Fibroblast of skin of scalp (primary cell): ENCODE measurements at places on chromosomes 11 and 22.

- DNase-seq, result no peak
Observed at GRCh38 chr11:70508231-70508480, 109.8 kb downstream of the CTTN start.

DNA sequence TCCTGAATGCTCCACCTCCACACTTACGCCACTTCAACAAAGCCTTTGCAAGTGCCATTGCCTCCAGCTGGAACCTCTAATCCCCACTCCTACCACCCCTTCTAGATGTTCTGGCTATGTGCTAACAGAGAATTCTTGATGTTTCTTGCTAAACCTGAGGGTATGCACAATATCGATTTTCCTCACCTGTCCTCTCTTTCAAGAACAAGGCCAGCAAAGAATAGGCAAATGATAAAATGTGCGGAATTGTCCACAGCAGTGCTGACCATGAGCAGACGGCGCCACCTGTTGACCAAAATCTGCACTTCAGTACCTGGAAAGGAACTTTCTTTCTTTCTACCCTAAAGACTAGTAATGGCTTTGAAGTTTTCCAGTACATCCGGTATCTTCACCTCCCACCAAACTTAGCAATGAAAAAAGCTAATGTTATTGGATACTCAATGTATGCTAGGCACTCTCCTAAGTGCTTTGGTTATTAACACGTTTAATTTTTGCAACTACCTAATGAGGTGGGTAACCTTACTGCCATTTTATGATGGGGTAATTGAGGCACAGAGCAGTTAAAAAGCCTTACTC lies 3.4 kb downstream of the TIMM10 start:
- peak; percentile 55 for DNase-seq

DNA sequence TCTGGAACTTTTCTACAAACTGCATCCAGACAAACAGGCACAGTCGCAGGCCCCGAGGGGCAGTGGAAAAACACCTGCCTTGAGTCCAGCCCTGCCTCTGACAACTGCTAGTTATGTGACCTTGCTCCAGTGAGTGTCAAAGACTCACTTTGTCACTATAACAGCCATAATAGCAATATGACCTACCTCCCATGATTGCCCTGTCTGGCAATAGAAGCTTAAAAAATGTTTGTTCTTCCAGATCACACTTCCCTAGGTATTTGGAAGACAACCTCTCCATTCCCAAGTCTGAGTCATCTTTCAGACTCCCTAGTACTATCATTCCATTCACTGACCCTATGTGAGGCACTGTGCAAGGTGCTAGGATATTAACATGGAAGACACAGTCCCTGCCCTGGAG lies 74.5 kb downstream of the RPL27A start:
- peak; percentile 52 for DNase-seq

DNA sequence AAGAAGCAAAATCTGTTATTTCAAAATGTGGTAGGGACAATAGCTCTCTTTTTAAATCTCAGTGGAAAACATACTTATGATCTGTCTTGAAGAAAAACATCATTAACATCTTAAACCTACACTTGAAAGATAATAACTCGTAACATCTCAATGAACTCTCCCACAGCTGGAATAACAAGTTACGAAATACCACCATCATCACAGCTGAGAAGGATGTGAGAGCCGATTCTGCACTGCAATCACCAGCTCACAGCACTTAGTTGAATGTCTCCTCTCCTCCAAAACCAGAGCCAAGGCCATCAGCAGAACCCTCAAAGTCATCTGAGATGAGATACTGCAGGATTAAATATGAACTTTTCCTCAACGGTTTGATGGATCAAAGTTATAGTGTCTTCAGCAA lies 124.3 kb downstream of the ARHGAP20 start:
- no peak for DNase-seq

GRCh38 chr11:120688163-120688562 lies 176.6 kb downstream of the GRIK4 start:
- no peak for DNase-seq

GRCh38 chr11:61972672-61973475 lies 5.4 kb upstream of the FTH1 start:
- peak; percentile 95 for DNase-seq

DNA sequence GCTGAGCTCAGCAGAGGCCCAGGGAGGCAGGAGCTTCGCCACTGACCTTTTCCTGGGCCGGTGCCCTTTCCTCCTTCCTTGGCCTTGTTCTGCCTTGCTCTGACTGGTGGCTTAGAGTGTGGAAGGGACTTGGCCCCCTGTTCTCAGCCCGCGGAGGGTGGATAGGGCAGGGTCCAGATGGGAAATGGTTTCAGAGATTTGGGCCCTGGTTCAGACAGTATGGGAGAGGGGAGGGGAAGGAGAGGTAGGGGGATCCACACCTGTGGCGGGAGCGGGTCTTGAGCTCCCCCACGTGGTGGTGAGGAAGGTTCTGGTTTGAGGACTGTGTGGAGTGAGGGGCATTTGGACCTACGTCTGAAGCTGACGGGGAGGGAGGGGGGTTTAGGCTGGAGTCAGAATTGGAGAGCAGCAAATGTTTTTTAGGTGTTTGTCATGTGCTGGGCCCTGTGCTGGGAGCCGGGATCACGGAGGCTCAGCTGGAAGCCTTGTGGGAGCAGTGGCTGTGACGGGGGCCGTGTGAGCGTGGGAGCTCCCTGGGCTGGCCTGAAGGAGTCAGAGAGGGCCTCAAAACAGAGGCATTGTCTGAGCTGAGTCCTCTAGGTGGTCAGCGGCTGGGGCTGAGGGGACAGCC lies 27.2 kb downstream of the SHANK3 start:
- no peak for DNase-seq

- DNase-seq, result peak; percentile 51
Observed at GRCh38 chr11:121892863-121893262, 223.2 kb downstream of the BLID start.

DNA sequence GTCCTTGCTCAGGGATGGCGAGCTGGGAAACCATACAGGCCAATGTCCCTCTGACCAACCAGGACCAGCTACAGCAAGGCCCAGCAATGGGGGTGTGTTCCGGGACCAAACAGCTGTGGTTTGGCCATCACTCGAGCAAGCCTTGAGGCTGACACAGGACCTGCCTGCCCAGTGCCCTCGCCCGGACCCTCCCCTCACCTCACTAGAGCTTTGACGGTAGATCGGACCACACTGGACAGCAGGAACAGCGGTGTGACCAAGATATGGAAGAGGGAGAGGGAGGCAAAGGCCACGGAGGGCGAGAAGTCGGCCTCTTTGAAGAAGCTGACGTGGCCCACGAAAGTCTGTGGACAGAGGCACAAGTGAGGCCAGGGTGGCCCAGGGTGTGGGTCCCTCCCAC lies 42.2 kb upstream of the KCNJ11 start:
- no peak for DNase-seq

- DNase-seq, result peak; percentile 80
Observed at GRCh38 chr11:67262731-67263675, 3.3 kb upstream of the GRK2 start.

GRCh38 chr11:113937918-113938317 lies 33.3 kb downstream of the HTR3B start:
- no peak for DNase-seq

- no peak for DNase-seq
Observed at GRCh38 chr22:37760152-37760551, 47.6 kb upstream of the GCAT start.

GRCh38 chr22:33023153-33023827 lies 34.9 kb downstream of the SYN3 start:
- DNase-seq, result no peak

DNA sequence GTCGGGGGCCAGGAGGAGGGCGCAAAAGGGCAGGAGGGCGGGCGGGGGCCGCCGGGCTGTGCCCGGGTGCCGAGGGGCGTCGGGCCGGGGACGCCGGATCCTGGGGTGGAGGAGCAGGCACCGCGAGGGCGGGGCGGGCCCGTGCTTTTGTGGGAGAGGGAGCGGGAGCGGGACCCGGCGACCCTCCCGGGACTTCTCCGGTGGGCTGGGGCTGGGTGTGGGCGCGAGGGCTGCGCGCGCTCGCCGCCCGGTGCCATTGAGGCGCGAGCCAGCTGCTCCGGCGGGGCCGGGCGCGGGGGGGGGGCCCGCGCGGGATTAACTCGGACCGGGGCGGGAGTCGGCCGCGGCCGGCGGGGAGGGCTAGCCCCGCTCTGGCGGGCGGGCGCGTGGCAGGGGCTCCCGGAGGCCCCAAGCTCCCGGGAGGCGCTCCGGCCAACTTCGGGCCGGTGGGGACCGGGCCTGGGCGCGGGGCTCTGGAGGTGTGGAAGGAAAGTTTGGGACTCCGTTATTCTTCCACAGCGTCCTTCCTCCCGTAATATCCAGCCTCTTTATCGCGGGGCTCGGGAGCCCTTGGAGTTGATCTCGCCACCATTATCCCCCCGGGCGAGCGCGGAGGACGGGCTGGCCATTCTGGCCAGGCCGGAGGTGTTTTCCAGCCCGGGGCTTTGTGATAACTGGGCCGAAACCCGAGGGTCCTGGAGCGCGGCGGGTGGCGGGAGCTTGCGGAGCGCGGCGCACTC lies 936 bp downstream of the CECR2 start:
- DNase-seq, result no peak

- no peak for DNase-seq
Observed at GRCh38 chr22:48537343-48537680, 1290.4 kb downstream of the BRD1 start.

DNA sequence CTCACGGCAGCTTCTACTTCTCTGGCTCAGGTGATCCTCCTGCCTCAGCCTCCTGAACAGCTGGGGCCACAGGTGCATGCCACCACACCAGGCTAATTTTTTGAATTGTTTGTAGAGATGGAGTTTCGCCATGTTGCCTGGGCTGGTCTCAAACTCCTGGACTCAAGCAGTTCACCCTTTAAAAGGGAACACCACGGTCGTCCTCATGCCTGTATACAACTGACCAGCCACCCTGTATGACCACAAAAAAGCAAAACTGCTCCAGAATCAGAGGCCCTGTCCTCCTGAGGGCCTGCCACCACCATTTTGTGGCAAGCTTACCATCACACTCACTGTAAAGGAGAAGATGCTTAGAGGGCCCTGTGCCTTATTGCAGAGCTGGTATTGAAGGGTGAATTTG lies 2.2 kb downstream of the GLB1L3 start:
- no peak for DNase-seq

GRCh38 chr11:98056945-98057344 lies 963.8 kb upstream of the CNTN5 start:
- no peak for DNase-seq

DNA sequence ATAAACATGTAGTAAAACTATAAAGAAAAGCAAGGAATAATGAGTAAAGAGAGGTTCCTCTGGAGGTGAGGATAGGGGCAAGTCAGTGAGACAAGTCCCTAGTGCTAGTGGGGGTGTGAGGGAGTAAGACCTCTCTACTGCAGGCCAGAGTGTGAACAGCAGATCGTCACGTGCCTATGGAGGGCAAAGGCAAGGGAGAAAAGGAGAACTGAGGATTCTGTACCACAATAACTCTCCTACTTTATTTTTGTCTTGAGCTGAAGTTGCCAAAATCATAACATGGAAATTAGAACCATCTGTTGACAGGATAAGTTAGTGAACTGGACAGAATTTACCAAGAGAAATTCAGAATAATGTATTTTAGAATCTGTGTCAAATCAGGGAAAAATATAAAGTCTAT lies 77.6 kb downstream of the ENTHD1 start:
- peak; percentile 21 for DNase-seq

GRCh38 chr11:132456751-132457328 lies 1075.5 kb downstream of the OPCML start:
- peak; percentile 56 for DNase-seq

GRCh38 chr11:69354545-69354897 lies 60.6 kb downstream of the MYEOV start:
- DNase-seq, result no peak

GRCh38 chr22:40348025-40348658 lies 1.8 kb downstream of the ADSL start:
- DNase-seq, result peak; percentile 63

GRCh38 chr11:75442161-75442885 lies 9.3 kb upstream of the KLHL35 start:
- no peak for DNase-seq

GRCh38 chr11:129865701-129866100 lies 29.7 kb downstream of the NFRKB start:
- no peak for DNase-seq

DNA sequence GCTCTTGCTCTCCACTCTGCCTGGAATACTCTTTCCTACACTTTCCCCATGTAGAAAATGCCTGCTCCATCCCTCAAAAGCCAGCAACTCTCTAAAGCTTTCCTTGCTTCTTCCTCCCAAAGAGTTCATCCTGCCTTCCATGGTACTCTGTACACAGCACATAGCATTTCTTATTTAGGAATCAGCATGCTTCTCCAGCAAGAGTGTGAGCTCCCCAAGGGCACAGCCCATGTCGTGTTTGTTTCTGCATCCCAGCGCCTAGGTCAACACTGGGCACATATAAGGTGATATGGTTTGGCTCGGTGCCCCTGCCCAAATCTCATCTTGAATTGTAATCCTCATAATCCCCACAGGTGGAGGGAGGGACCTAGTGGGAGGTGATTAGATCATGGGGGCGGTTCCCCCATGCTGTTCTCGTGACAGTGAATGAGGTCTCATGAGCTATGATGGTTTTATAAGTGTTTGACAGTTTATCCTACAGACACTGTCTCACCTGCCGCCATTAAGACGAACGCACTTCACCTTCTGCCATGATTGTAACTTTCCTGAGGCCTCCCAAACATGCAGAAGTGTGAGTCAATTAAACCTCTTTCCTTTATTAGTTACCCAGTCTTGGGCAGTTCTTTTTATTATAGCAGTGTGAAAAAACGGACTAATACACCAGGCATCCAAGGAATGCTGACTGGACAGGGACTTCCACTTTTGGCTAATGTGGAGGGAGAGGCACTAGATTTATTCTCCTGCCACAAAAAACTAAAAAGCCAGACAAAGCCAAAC lies 8.2 kb downstream of the VPS37C start:
- DNase-seq, result peak; percentile 86

GRCh38 chr11:14364322-14364721 lies 5.3 kb upstream of the RRAS2 start:
- DNase-seq, result peak; percentile 76

DNA sequence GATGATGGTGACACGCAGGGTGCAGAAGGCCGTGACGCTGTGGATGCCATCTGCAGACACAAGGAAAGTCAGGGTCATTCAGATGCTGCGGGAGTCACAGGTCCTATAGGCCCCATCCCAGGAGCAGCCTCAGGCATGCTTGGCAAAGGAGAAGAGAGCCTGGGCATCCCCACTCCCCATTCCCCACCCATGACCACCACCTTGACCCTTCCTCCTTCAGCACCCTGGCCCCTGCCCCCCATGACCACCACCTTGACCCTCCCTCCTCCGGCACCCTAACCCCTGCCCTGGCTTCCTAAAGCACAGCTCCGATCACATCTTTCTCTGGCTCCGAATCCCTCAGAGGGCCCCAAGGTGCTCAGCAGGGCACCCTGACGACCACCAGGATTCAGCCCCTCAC lies 73.1 kb downstream of the CELSR1 start:
- no peak for DNase-seq

DNA sequence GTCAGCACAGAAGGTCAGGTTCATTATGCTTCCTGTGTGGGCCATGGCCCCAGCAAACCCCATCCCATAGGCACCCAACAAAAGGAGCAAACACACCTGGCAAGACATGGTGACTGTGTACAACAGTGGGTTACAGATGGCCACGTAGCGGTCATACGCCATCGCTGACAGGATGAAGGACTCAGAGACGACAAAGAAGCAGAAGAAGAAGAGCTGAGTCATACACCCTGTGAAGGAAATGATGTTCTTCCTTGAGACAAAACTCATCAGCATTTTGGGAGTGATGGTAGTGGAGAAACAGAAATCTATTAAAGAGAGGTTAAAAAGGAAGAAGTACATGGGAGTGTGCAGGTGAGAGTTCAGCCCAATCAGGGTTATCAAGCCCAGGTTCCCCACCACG lies 309 bp downstream of the OR8B12 start:
- no peak for DNase-seq
